ENCODE measurements at places on chromosomes 3 and 15.
A peak's percentile ranks its signal among the peaks of the same experiment; 100 is the strongest.

- DNase-seq: no peak
Measured at GRCh38 chr3:14188041-14188754, 9.6 kb downstream of the LSM3 start.

DNA sequence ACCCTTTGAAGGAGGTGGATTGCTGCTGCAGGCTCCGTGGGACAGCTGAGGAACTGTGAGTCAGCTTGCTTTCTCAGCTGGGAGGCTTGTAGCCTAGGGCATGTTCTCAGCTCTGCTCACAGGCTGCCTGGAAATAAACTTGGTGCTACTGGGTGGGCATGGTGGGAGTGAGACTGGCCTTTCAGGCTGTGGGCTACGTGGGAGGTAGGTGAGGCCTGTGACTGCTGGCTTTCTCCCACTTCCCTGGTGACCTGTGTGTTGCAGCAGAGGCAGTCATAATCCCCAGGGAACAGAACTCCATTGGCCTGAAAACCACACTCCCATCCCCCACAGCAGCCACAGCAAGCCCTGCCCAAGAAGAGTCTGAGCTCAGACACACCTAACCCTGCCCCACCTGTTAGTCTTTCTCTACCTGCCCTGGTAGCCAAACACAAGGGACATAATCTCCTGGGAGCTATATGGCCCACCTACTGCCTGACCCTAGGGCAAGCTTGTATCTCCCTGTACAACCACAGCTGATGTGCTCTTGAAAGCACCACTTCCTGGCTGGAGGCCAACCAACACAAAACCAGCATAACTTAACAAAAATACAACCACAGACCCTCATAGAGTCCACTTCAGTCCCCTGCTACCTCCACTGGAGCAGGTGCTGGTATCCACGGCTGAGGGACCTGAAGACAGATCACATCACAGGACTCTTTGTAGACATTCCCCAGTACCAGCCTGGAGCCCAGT lies 236.5 kb downstream of the SQOR start:
- no peak for DNase-seq

DNA sequence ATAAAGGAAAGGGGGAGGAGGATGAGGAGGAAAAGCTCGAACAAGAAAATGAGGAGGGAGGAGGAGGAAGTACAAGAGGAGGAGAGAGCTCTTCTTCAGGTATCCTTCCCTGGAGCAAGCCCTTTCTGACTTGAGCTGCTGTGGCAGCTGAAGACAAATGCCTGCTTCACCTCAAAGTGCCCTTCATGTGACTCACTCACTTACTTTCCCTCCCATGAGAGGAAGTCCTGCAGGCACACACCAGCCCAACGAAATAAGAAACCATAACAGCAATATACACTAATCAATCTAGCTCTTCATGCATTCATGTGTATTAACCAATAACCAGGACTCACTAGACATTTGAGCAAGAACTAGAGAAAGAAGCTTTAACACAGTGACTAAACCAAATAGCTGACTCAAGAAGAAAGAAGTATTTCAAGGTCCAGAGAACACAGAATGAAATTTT lies 251.9 kb downstream of the IGSF11 start:
- no peak for DNase-seq

GRCh38 chr3:46114323-46114988 lies 87.2 kb upstream of the XCR1 start:
- DNase-seq: no peak

GRCh38 chr3:43349716-43350115 lies 63.4 kb downstream of the SNRK start:
- DNase-seq: no peak

DNA sequence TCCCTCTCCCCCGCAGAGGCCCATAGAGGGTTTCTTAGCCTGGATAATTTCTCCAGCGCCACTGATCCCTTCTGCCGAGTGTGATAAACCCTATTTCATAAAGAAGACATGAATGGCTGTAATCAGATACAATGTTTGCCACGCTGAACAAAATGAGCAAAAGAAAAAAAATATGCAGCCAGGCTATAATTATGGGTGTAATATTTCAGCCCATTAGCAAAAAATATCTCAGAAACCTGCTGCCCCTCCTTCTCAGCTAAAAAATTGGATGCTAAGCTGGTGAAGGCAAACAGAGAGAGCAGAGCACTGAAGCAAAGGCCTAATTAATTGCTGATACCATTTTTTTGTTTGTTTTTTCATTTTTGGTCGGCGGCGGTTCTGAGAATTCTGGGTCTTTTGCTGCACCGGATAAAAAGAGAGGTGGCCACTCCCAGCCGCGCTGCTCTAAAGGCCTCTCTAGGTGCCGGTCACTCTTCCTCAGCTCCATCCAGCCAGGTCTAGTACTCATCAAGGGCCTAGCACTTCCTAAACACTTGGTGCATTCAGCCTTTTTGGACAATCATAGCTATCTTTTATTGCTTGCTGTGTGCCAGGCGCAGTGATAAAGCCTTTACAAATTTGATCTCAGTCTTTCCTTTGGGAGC lies 128.7 kb upstream of the TLE3 start:
- no peak for DNase-seq

GRCh38 chr3:176362191-176362731 lies 835.0 kb downstream of the TBL1XR1 start:
- DNase-seq: no peak

- no peak for DNase-seq
Measured at GRCh38 chr15:96187341-96188305, 142.9 kb upstream of the NR2F2 start.

GRCh38 chr3:98784666-98785600 lies 21.8 kb downstream of the ST3GAL6 start:
- DNase-seq: no peak

DNA sequence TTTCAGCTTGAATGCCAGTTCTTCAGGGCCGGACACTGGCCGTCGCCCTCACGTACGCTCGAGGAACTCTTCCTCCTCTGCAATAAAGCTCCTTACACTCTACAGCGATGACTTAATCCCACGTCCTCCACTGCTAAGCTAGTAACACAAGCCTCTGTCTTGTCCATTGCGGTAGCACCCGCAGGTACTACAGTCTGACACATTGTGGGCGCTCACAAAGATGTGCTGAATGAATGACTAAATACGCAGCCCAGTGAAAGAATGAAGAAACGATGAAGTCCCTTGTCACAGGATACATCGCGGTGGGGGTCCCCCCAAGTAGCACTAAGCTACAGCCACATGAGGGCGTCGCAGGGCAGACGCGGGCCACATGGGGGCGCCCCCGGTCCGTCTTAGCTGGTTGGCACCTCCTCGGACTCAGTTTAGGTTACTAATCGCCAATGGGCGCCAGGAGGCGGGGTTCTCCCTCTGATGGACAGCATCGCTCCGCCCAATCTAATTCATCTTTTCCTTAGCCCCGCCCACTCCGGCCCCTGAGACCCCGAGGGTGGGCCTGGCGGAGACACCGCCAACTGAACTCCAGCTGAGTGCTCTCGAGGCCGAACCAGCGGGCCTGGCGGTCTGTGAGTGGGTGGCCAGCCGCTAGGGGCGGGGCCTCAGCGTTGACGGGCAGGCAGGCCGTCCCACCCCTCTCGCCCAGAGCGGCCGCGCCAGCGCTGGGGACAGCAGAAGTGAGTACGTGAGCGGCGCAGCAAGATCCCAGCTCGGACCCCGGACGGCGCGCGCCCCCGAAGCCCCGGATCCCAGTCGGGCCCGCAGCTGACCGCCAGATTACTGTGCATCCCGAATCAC lies at the start of gene EPHB3:
Gene EPHB3 (plus strand): TSS at position 725 of the 852 bp plus-strand sequence. CDS start 451 bp downstream, outside the sequence.
- peak; percentile 87 for DNase-seq

DNA sequence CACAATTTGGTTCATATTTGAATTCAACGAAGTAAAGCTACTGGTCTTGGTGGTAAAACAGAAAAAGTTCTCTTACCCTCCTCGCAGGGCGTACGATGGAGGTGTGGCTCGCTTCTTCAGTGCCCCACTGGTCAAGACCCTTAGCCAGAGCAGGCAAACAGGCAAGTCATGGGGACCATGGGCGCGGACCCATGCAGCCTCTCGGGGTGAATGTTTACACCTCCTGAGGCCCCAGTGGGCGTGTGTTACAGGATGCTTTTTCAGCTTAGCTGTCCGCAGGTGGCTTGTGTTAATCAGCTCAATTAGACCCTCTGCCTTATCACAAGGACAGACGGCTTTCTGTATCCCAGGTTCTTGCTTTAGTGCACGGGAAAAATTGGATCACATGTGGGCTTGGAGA lies 991.8 kb downstream of the GBE1 start:
- no peak for DNase-seq

GRCh38 chr3:152051501-152052404 lies 178.3 kb downstream of the SUCNR1 start:
- DNase-seq: no peak

- no peak for DNase-seq
Measured at GRCh38 chr15:60635507-60636352, 156.8 kb upstream of the ICE2 start.

- no peak for DNase-seq
Measured at GRCh38 chr3:120659285-120659684, 22.8 kb downstream of the HGD start.

DNA sequence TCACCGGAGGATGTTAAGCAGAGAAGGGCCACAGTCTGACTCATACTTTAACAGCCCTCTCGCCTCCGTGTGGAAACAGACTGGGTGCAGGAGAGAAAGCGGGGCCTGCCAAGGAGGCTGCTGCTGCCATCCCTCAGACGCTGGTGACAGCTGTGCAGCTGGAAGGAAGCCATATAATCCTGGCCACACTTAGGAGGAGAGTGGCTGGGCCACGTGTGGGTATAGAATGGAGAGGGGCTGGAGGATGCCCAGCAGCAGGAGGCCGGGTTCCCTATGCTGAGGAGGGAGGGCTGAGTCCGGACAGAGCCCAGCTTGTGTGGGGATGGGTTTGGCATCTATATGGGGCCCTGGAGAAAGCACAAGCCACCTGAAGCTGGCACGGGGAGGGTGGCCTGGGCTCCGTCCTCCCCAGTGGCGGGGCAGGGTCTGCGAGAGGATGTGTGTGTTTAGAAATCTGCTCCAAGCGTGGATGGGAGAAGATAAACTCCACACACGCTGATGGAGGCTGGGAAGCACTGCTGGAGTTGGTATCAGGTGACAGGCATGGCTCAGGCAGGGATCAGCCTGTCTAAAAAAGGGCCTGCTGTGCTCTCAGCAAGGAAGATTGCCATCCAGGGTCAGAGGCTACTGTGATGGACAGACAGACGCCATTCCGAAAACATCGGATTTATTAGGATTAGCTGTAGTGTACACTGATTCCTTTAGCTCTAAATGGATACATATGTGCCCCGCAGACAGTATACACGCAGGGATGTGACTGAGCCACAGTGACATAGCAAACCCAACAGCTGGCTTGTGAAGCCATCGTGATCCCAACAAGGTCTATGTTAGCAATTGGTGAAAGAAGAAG lies 15.9 kb downstream of the ABTB1 start:
- DNase-seq: no peak

GRCh38 chr3:76986876-76987474 lies 52.9 kb upstream of the ROBO2 start:
- no peak for DNase-seq

DNA sequence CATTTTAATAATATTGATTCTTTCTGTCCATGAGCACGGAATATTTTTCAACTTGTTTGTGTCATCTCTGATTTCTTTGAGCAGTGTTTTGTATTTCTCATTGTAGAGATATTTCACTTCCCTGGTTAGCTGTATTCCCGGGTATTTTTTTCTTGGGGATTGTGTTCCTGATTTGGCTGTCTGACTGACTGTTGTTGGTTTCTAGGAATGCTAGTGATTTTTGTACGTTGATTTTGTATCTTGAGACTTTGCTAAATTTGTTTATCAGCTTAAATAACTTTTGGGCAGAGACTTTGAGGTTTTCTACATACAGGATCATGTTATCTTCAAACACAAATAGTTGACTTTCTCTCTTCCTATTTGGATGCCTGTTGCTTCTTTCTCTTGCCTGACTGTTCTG lies 418.8 kb upstream of the ALCAM start:
- no peak for DNase-seq

DNA sequence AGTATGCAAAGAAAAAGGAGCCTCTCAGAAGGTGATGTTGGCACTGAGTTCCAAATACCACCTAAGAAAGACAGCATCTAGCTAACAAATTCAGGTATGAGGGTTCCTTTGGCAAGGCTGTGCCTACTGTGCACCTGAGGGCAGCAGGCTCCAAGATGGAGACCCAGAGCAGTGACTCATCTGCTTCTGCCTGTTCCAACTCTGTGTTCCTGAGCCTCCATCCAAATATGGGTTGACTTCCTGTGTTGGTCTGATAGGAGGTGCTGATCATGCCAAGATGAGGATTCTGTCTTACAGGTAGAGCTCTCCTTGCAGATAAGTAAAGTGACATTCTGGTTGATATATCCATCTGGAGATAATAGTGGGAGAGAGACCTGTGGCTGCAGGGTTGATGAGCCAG lies 26.0 kb downstream of the SV2B start:
- no peak for DNase-seq

DNA sequence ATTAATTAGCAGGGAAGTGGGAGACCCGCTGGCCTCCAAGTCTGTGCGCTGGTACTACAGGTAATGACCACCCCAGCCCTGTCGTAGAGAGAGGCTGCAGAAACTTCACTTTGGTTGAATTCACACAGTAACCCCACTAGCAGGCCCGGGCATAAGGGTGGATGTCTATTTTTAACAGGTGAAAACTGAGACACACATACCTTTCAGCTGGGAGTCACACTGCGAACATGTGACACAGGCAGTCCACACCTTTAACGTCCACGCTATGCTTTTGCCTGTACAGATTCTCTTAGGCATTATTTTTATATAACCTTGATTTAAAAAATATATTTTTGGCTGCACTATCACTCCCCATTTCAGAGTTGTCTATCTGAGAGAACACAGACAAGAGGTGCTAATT lies 3.9 kb downstream of the LRRK1 start:
- DNase-seq: no peak

DNA sequence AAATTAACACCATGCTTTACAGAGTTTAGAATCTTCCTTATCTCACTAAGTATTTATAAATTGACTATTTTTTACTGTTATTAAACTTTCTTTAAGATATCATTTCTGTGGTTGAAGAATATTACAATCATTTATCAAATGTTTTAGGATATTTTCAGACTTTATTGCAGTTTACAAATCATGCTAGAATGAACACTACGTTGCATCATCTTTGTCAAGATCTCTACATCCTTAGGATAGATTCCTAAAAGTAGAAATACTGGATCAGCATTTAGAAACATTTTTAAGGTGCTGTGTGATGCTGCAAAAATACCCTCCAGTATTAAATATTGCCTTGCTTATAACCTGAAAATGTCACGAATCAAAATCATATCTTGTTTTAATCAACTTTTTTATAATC lies 2.5 kb upstream of the PLD1 start:
- no peak for DNase-seq

GRCh38 chr3:152071924-152072323 lies 196.8 kb upstream of the MBNL1 start:
- no peak for DNase-seq

- no peak for DNase-seq
Measured at GRCh38 chr3:37709946-37710640, 151.6 kb upstream of the CTDSPL start.

GRCh38 chr15:43775411-43775965 lies 1.3 kb downstream of the ELL3 start:
- no peak for DNase-seq

- no peak for DNase-seq
Measured at GRCh38 chr15:70147778-70148177, 50.1 kb upstream of the TLE3 start.

GRCh38 chr15:71761649-71762048 lies 48.7 kb upstream of the NR2E3 start:
- no peak for DNase-seq

- DNase-seq: no peak
Measured at GRCh38 chr3:52468336-52468735, 12.9 kb downstream of the NISCH start.

All from stimulated activated CD4-positive, alpha-beta T cell treated with anti-CD3 and anti-CD28 coated beads, Interleukin-1b, Interleukin-23, amount 100 ng/mL, for 4 hours (primary cell).